Esophagus squamous epithelium (tissue), 5 donors: ENCODE measurements at places on chromosomes 7 and 10.

GRCh38 chr7:98528079-98528478, 89.0 kb upstream of the NPTX2 start:
- DNase-seq = no peak

- DNase-seq = no peak
Measured at GRCh38 chr10:20004087-20004523, 187.9 kb downstream of the PLXDC2 start.

- no peak for DNase-seq
Measured at GRCh38 chr10:63699785-63700613, 178.8 kb downstream of the REEP3 start.

- DNase-seq = no peak
Measured at GRCh38 chr10:82817676-82818422, 942.9 kb downstream of the NRG3 start.

GRCh38 chr10:84551437-84552120, 223.2 kb downstream of the CCSER2 start:
- DNase-seq = no peak

GRCh38 chr7:24685708-24686107, 71.6 kb downstream of the GSDME start:
- DNase-seq = no peak
